Left colon (tissue), 2 donors: ENCODE measurements at places on chromosomes 5 and 9.

- no peak for DNase-seq
Measured at GRCh38 chr9:129138144-129138462, 26.9 kb downstream of the PTPA start.

DNA sequence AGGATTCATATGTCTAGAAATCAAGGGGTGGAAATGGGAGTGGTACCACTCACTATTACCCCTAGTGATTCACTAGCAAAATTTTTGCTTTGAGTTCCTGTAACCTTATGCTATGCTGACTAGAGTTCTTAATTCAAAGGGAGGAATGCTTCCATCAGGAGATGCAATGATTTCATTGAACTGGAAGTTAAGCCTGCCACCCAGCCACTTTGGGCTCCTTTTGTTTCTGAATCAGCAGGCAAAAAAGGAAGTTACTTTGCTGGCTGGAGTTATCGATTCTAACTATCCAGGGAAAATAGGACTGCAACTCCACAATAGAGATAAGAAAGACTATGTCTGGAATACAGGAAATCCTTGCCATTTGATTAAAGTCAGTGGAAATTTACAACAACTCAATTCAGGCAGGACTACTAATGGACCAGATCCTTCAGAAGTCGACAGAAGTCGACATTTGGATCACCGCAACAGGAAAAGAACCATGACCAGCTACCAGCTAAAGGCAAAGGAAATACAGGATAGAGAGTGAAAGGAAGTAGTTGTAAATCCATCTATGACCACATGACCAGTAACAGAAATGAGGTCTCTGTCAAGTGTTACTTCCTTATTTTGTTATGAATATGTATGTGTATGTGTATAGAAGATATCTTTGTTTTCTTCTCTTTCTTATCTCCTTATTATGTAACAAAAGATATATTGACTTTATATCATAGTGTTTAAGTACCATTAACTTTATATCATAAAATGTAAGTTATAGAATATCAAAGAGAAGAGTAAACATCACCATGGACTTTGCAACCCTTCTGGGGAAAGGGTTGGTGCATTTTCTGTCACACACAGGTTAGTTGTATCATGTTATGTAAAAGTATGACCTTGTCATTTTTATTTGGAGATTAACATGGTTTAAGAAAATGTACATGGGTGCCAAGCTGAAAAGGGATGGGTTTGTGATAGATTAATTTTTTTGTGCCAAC, 198.7 kb upstream of the HAPLN1 start:
- DNase-seq, result peak; percentile 30

DNA sequence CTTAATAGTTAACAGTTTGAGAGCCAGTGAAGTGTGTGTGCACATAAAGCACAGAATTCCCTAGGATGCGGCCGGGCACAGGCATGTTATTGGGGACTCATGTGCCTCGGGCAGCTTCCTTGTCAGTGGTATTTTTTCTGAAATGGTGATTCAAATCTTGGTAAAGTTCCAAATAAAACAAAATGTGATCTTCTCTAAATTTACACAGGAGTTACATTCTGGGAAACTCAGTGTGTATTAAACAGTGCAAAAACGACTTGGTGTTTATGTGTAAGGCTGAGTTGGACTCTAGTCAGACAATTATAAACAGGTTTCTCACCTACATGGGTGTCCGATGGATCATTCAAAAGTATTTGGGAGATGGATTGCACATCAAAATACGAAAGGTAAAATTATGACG, 48.9 kb downstream of the BOD1 start:
- DNase-seq, result no peak

- no peak for DNase-seq
Measured at GRCh38 chr5:114726131-114726530, 364.3 kb downstream of the KCNN2 start.

- DNase-seq, result no peak
Measured at GRCh38 chr9:4796988-4797853, 4.5 kb downstream of the RCL1 start.

GRCh38 chr5:170334626-170335025, 37.0 kb upstream of the LCP2 start:
- no peak for DNase-seq

DNA sequence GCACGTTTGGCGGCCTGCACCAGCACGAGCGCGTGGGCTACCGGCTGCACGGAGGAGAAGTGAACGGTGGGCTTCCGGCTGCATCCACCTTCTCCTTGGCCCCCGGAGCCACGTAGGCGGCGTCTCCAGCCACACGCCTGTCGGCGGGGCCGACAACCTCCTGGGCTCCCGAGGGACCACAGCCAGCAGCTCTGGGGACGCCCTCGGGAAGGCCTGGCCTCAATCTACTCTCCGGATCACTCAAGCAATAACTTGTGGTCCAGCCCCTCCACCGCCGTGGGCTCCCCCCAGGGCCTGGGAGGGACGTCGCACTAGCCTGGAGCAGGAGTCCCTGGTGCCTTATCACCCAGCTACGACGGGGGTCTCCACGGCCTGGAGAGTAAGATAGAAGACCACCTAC, 73.7 kb downstream of the INSL6 start:
- DNase-seq, result no peak

- DNase-seq, result no peak
Measured at GRCh38 chr9:81317223-81317622, 372.1 kb downstream of the TLE1 start.

DNA sequence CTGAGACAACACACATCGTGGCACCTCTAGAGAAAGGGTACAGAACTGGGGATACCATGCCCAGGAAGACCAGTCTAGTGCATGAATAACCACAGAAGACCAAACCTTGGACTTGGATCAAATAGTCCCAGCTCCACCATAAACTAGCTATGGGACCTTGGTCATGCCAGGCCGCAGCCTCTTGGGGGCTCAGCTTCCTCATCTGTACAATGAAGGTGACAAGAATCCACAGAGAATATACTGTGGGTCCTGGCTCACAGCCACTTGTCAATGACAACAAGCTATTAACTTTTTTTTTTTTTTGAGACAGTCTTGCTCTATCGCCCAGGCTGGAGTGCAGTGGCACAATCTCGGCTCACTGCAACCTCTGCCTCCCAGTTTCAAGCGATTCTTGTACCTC, 3.9 kb downstream of the KYAT1 start:
- no peak for DNase-seq

GRCh38 chr9:4119778-4120554, 179.9 kb downstream of the GLIS3 start:
- no peak for DNase-seq

DNA sequence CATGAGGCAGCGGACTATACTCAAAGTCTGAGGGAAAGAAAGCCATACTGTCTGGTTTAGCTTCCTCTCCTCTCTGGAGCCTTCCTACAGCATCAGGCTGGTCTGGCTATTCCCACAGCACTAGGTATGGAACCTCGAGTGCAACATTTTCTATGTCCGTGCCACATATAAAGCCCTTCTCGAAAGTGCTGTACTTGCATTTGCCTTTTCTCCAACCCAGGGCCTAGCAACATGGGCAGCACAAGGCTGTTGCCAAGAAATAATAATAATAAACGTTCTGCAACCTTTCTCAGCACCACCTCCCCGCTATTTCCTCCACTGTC, 804 bp downstream of the MED10 start:
- no peak for DNase-seq

GRCh38 chr9:69637193-69637816, 34.9 kb downstream of the APBA1 start:
- DNase-seq, result no peak

DNA sequence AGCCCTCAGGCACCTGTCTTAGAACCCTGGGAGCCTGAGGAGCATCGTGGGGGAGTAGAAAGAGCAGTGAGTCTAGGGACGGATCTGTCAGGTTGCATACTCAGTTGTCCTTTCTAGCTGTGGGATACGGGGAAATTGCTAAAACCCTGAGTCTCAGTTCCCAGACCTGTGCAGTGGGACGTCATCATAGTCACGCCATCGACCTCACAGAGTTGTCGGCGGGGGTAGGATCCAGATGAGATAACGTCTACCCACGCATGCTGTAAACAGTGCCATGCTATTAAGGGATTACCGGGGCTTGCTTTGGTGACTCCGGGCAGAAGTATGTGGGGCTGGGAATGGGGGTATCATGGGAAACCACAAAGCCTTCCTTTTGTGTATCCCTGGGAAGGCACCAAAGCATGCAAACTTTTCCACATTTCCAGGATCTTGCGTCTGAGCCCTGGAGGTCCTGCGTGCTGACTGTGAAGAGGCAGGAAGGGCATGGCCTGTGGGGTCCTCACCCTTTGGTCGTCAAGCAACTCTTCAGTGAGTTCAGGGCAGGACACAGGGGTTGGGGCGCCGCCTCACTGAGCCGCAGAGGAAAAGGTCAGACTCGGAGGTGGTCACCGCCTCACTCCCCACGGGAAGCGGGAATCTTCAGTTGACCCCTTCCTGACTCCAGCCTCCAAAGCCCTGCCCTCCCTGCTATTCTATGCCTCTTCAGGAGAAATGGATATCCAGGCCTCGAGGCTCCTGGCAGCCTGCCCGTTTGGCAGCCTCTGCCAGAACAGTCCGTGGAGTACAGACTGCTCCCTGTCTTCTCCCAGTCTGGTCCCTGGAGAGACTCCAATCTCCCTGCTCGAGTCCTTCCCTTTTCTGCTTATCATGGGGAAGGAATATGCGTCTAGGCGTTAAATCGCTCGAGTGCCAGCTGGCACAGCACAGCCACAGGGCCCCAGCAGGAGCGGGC, 186.8 kb upstream of the KLF9 start:
- DNase-seq, result peak; percentile 93

DNA sequence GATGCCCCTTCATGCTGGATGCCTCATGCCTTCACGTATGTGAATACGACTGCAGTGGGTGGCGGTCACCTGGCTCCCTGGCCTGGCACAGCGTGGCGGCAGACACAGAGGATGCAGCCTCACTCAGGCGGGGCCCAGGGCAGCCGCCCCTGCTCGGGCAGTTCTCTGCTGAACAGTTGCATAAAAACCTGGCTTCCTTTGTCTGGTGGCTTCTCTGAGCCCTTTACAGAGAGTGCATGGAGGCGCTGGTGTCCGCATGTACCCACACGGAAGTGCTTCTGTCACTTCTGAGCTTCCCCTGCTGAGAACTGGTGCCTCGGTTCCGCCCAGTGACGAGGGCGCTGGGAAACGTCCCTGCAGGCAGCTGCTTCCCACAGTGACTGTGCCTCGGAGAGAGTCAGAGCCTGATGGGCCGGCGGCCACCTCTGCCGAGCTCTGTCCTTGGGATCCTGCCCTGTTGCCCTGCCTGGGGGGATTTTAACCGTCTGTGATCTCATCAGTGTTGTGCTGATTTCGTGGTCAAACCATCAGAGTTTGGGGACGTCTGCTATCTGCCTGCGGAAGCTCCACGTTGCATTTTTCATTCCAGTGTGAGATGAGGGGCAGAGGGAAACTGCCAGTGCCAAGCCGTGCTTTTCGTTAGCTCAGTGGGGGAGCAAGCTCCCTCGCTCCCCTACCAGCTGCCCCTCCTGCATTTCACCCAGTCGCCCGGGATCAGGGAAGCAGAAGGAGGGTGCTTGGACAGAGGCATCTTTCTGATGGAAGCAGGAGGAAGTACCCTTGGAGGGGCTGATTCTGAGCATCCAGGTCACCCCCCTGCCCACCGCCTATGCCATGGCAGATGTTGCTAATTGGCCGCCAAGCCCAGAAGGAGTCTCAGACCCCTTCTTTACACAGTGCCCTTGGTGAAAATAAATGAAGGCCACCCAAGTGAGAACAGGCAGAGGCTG, 153.0 kb upstream of the COL5A1 start:
- peak; percentile 24 for DNase-seq
